Activated T-helper 2 cell treated with anti-CD3 and anti-CD28 coated beads, Interferon-gamma antibody, Interleukin-2, Interleukin-4, amounts not matched to agents 10 μg/mL and 5 μg/mL and 100 μg/mL, durations not matched to agents 14 hours and 24 hours and 36 hours (primary cell): ENCODE measurements at places on chromosomes 5 and 9.

DNA sequence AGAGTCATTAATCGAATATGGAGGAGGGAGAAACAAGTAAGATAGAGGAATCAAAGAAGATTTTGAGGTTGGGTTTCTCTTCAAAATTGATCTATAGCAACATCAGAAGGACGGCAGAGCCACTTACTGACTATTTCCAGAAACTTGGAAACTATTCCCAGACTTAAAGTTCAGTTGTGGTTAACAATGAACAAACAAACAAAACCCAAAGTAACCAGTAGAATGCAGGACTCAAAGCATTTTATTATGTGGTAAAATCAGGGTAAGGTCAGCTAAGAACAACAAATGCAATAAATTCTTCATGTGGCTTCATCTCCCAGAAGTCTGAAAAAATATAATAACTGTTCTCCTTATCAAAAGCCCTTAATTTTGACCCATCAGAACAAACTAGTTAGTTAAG lies 54.9 kb upstream of the OSMR start:
- DNase-seq, result no peak

DNA sequence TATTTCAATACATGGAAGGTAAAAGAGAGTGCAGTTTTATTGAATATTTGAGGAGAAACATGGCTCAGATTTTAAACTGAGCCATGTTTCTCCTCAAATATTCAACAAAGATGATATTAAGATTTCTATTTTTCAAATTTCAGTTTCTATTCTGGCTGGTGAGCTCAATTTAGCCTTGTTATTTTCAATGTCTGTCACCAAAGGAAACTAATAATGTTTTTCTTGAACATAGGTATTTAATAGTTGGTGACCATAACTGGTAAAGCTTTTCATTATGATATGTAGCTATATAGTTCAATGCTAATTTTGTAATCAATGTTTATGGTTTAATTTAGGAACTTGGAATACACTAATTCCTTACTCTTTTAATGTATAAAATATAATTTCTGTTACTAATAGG lies 177.4 kb downstream of the FER start:
- DNase-seq, result no peak

DNA sequence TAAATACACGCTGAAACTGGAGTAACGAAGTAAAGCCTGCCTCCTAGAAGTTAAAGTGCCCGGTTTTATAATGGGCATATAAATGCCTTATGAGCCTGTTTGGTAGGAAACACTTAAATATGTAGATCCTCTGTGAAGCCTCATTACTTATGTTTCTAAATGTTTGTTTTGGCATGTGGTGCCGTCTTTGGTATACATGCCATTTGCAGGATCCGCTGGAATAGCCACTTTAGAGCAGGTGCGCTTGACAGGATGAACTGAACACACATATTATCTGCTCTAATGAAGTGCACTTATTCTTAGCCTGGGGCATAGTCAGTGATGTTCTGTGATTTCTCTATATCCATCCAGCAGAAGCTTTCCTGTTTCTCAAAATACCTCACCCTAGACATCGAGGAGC lies 778.1 kb upstream of the WWC1 start:
- no peak for DNase-seq

DNA sequence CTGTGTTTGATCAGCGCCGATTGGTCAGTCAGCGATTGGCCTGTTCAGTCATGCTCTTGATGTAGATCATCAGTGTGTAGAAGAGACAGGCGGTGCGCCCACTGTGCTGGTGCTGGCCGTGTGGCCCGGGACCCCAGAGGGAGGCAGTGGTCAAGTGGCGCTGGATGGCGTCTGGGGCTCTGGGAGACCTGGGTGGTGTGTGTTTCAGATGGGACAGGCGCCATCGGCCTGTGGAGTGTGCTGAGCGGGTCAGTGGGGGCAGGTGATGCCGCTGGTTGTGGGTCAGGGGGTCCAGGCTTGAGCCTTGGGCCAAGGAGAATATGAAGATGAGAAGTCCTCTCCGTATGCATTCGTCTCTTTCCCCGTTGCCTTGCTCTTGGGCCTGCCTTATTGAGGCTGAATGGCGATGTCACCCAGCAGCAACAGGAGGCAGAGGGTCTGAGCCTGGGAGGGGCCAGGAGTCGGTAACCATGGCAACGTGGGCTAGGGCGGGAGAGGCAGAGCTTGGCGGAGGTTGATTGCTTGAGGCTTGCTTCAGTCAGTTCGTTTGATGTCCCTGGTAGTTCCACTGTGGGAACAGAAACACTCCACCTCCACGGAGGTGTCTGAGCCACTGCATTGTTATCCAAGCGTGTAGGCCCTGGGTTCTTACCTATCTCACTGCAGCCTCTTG lies 117.8 kb upstream of the CACNA1B start:
- DNase-seq, result no peak

GRCh38 chr5:72238712-72239445 lies 81.2 kb downstream of the MRPS27 start:
- DNase-seq, result no peak
